ENCODE measurements at places on chromosomes 12 and 14.

DNA sequence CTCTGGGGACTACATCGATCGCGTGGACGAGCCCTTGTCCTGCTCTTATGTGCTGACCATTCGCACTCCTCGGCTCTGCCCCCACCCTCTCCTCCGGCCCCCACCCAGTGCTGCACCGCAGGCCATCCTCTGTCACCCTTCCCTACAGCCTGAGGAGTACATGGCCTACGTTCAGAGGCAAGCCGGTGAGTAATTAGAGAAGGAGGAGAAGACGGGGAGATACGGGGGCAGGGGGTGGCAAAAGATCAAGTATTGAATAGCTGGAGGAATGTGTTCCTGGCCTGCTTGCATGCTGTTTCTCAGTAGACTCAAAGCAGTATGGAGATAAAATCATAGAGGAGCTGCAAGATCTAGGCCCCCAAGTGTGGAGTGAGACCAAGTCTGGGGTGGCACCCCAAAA lies 21.9 kb downstream of the OS9 start:
- DNase-seq, result peak; percentile 36

DNA sequence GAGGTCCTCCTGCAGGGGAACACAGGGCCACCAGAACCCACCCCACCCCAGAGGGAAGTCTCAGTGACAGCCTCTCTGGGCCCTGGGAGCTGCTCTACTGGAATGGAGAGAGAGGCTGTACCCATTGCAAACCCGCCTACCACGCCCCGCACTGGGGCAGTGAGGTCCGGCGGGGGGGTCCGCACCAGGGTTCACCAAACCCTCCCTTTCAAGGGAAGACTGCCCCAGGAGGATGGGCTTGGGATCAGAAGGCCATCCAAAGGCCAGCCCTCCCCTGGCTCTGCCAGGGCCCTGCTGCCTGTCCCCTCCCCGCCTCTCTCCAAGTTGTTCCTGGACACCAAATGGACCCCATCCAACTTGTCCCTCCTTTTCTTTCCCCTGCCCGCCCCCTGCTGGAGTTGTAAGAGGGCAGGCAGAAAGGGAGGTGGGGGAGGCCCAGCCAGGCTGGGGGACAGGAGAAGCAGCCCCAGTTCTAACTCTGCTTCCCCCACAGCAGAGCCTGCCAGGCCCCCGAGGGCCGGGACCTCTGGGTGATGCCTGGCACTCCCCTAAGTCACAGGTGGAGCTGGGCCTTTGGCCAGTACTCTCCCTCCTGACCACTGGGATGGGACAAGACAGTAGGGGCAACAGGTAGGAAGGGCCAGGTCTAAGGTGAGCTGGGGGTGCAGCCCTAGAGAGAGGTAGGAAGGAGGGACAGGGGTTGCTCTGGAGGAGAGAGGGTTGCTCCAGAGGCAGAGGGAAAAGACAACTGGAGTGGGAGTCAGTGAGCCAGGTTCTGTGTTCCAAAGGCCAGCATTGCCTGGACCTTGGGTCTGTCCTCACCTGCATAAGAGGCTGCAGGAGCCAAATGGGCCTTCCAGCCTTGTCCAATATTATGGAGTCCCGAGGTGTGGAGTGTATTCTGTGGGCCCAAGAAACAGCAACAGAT lies 3.2 kb upstream of the DIO3 start:
- DNase-seq, result no peak

DNA sequence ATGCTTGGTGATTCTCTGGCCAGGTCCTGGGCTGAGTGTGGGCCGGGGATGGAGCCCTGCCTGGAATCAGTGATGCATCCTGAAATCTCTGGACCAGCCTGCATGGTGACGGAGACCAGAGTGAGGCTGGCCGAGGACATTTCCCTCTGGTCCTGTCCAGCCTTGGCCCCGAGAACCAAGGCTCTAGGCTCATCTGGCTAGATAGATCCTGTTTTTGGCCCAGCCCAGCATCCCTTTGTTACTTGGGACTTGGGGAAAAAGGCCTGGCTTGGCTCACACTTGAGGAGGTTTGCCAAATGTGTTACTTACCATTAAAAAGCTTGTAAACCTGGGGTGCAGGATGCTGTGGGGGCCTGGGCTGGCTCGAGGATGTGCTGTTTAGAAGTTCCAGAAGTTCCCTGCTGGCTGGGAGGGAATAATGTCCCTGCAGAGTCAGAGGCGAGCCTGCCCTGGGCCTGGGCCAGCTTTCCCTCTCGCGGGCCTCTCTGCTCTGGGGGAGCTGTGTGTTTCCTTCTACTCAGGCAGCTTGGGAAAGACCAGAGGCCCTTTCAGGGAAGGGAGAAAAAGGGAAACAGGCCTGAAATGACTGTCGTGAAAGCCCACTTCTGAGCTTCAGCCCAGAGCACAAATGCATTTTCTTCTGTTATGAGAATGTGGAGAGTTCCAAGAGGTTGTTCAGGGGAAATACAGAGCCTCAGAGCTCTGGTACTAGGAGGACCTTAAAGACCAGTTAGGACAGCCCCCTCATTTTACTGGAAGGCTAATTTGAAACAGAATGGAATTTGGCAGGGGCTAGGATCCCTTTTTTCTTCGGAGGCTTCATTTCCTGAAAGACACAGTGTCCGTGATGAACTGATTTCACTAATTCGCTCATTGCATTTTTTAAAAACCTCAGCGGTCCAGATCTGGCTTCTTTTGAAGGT lies 47.2 kb upstream of the CTDSP2 start:
- peak; percentile 95 for DNase-seq

DNA sequence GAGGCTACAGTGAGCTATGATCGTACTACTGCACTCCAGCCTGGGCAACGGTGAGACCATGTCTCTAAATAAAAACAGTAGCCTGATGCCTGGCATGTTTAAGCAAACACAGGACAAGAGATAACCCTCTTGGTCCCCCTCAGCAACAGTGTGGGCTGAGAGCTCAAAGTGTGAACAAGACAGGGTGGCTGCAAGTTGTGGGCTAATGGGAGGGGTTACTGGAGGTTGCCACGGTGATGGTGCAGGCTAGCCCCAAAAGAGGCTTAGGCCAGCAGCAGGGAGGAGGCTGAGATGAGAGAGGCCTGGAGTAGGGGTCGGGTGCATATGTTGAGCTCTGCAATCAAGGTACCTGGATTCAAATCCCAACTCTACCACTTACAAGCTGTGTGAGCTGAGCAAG lies 3.4 kb upstream of the LGMN start:
- no peak for DNase-seq

DNA sequence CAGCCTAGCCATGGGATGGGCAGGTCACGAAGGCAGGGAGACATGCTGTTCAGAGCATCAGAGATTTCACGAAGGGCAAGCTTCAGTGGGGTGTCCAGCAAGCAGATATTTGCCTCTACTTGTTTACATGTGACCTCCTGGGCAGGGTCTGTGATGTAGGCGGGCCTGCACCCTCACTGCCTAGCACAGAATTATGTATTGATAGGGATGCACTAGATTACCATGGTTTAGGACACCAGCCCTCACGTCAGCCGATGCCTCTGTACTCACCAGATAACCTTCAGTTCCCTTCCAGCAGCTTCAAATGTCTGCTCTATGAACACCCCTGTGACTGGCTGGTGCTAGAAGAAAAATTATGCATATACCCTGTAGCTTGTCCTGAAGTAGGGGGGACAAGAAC lies 5.1 kb upstream of the EIF5 start:
- DNase-seq, result no peak

GRCh38 chr14:104135121-104135903 lies 3.1 kb upstream of the KIF26A start:
- no peak for DNase-seq
